Cardiac muscle cell (in vitro differentiated cells and primary cell): ENCODE measurements at places on chromosomes 4 and X. TPM values are rescaled to one million over a fixed set of nuclear protein-coding genes. Genes with fewer than 3 reads are reported as not detected.

DNA sequence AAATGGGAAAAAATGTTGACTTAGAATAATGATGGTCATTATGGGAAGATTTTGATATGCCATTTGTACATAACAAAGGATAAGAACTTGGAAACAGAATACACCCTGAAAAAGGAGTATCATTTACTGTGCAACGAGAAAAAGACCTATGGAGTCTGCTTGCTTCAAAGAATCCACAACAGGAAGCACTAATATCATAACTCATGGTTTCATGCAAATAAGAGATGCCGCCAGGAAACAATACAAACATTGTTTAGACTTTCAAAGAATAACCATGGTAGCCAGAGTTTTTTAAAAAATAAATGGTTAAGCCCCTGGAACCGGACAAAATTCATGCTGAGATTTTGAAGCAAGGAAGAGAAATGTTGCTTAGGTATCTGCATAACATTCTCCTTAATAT, 139.9 kb upstream of the ETNPPL start:
- no peak overlapping the region for H3K27ac ChIP-seq
- H3K4me3 ChIP-seq = no peak overlapping the region
- no peaks in the 10 kb centered on the region for H3K36me3 ChIP-seq

DNA sequence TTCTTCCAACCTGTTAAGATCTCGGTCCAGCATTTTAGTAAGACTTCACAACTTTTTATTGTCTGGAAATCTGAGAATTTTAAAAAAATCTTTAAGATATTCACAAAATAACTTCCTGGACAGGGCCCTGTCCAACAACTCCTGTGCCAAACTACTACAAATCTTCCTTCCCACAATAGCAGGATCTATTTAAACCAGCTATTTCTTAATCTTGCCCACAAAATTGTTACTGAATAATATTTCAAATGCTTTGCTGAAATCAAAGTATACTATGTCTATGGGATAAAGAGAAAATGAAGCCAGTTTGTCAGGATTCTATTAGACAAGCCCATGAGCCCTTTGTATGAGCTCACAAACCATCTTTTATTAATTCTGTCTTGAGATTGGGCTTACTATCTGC, 104.1 kb upstream of the DDIT4L start:
- H3K27me3 ChIP-seq = no peaks in the 10 kb centered on the region
- H3K27ac ChIP-seq = no peak overlapping the region
- no peaks in the 10 kb centered on the region for H3K36me3 ChIP-seq
- no peaks in the 10 kb centered on the region for H3K4me1 ChIP-seq

- no peaks in the 10 kb centered on the region for H3K36me3 ChIP-seq
- H3K27ac ChIP-seq = peak overlapping the region; percentile 91
- H3K4me1 ChIP-seq = peaks cover 20% of the 10 kb centered on the region
- DNase-seq = no peak
- no peaks in the 10 kb centered on the region for H3K27me3 ChIP-seq
Measured at GRCh38 chr4:88822034-88822789, 124.6 kb upstream of the NAP1L5 start.

CT45A1 gene
- not detected in 2 replicates for total RNA-seq

DNA sequence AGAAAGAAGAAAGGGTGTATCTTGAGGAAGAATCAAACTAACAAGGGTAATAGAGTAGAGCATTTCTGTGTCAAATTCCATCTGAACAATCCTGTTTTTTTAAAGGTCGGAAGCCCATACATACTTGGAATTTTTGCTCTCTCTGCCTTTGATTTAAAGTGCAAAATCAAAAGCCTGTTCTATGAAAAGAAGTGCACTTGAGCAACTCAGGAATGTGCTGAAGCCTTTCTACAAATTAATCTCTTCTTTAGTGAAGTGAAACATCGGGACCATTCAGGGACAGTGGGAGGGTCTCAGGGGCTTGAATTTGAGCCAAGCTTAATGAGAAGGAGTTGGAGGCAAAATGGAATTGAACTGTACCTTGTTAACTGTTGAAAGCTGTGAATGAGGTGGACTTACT, 1008.5 kb upstream of the LCORL start:
- peak; percentile 2 for DNase-seq
- peaks cover 14% of the 10 kb centered on the region for H3K4me1 ChIP-seq
- H3K36me3 ChIP-seq = no peaks in the 10 kb centered on the region
- no peak overlapping the region for H3K4me3 ChIP-seq
- peak overlapping the region; percentile 14 for H3K27ac ChIP-seq

- no peaks in the 10 kb centered on the region for H3K27me3 ChIP-seq
- H3K4me3 ChIP-seq = no peak overlapping the region
- H3K4me1 ChIP-seq = no peaks in the 10 kb centered on the region
Measured at GRCh38 chr4:154119317-154119716, 330.4 kb upstream of the SFRP2 start.

P2RY10 gene
- total RNA-seq = not detected in 2 replicates

DNA sequence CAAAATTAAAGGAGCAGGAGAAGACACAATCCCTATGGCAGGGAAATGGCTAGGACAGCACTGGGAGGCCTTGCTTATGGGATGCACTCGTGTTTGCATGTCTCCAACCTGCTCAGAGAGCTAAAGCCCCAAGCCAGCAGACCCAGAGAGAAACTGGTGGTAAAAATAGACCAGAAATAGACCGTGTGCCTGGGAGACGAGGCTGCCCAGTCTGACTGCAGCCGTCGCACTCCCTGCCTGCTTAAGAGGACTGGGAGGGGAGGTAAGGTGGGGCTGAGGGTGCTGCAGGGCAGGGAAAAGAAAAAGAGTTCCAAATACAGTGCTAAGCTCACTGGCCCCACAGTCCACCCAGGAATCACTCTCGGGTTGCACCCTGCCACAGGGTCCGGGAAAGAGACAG, 633.5 kb downstream of the BCOR start:
- DNase-seq = no peak
- peaks cover 10% of the 10 kb centered on the region for H3K4me1 ChIP-seq
- H3K36me3 ChIP-seq = no peaks in the 10 kb centered on the region

DNA sequence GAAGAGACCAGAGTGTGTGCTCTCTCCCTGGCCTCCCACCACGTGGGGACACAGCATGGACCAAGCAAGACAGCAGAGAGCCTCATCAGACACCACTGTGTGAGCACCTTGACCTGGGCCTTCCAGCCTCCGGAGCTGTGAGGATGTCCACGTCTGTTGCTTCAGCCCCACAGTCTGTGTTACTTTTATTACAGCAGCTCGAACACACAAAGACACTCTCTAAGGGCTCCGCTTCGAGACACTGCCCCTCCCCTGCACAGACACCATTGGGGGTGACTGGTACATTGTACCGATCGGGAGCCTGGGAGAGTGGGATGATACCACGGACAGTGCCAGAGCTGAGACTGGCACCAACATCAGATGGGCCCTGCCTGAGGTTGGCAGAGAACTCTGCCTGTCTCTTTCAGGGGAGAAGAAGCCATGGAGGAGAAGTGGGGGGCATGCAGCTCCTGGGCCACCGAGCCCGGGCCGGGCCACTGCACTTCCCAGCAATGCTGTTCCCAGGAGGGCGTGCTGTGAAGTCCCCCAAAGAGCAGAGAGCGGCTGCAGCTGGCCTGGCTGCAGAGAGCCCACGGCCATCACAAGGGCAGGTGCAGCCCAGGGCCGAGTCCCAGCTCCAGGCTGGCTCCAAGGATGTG, 48.1 kb upstream of the HMX1 start:
- no peak overlapping the region for H3K4me3 ChIP-seq
- peaks cover 32% of the 10 kb centered on the region for H3K27me3 ChIP-seq
- no peak overlapping the region for H3K27ac ChIP-seq
- no peaks in the 10 kb centered on the region for H3K36me3 ChIP-seq

GRCh38 chrX:151631822-151632221, 63.4 kb upstream of the PRRG3 start:
- H3K27ac ChIP-seq = no peak overlapping the region
- no peak for DNase-seq
- no peak overlapping the region for H3K4me3 ChIP-seq
- H3K4me1 ChIP-seq = no peaks in the 10 kb centered on the region
- no peaks in the 10 kb centered on the region for H3K27me3 ChIP-seq

- no peaks in the 10 kb centered on the region for H3K4me1 ChIP-seq
- no peak for DNase-seq
- H3K27me3 ChIP-seq = no peaks in the 10 kb centered on the region
- no peak overlapping the region for H3K27ac ChIP-seq
Measured at GRCh38 chr4:8501781-8502180, 61.2 kb downstream of the TRMT44 start.

SLC26A1 gene
- total RNA-seq = 0.25 and 0.77 TPM in 2 replicates

DNA sequence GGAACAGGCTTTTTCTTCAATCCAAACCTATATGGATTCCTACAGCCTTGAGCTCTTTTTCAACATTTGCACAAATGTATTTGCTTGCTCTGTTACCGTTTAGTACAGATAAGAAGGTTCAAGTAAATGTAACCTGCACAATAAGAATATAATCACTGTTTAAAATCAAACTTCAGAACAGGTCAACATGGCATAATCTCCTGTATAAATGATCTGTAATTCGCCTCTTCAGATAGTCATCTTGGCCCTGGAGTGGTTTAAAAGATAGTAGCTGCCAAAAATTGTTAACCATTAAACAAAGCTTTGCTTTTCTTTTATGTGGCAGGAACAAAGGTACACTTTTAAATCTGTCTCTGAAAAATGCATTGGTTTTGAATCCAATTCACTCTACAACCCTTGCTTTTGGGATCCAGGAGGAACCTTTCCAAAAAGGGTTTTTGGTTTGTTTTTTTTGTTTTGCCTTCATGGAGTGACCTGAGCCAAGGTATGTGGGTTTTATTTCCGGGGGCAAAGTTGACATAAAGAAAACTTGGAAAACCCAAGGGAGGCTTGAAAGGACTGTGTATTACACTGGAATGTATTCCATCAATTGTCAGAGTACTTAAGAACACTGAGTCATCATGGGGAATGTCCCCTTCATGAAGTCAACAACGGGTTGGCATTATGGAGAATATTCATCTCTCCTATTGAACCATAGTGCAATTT, 210.4 kb upstream of the HCCS start:
- no peaks in the 10 kb centered on the region for H3K36me3 ChIP-seq
- H3K4me3 ChIP-seq = no peak overlapping the region
- H3K27me3 ChIP-seq = no peaks in the 10 kb centered on the region
- DNase-seq = no peak

DNA sequence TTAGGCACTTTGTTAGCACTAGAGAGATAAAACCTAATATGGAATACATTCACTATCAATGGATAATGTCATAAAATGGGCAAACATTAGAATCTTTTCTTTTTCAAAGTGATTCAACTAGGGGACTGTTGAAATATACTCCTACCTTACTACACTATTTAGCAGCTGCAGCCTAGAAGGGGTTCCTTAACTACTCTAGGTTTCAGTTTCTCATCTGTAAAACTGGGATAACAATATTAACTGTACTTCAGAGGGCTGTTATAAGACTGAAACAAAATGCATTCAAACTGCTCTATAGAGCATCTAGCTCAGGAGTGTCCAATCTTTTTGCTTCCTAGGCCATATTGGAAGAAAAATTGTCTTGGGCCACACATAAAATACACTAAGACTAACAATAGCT, 147.4 kb downstream of the CDS1 start:
- no peak overlapping the region for H3K27ac ChIP-seq
- no peaks in the 10 kb centered on the region for H3K27me3 ChIP-seq

DNA sequence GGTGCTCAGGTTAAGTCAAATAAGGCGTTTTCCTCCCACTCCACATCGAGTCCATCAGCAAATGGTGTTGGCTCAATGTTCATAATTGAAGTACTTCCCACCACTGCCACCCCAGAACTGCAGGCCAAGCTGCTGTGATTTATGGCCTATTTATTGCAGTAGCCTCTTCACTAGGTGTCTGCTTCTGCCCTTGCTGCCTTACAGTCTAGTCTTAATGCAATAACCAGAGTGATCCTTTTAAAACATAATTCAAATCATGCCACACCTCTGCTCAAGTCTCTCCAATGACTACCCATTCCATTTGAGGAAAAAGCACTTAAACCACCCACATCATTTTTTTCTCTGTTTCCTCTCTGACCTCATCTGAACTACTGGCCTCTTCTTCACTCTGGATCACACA, 220.3 kb downstream of the KCNIP4 start:
- H3K27me3 ChIP-seq = no peaks in the 10 kb centered on the region
- no peak for DNase-seq
- H3K4me3 ChIP-seq = no peak overlapping the region
- no peaks in the 10 kb centered on the region for H3K36me3 ChIP-seq
- no peak overlapping the region for H3K27ac ChIP-seq
- H3K4me1 ChIP-seq = no peaks in the 10 kb centered on the region

DNA sequence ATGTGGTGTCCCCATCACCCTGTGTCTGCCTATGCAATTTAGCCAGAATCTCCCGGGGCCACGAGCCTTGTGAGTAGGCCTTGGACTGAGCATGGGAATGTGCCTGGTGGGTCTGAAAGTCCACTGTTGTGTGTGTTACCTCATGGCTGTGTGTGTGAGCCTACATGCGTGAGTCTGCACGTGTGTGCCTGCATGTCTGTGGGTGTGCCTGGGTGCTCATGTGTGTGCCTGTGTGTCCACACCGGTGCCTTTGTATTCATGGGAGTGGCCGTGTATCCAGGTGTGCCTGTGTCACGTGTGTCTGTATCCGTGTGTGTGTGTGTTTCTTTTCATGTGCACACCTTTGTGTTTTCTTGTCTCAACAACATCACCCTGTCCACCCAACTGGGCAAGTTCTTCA, 14.2 kb downstream of the ATP5ME start:
- no peak overlapping the region for H3K4me3 ChIP-seq
- DNase-seq = no peak
- H3K4me1 ChIP-seq = no peaks in the 10 kb centered on the region
- no peak overlapping the region for H3K27ac ChIP-seq
- no peaks in the 10 kb centered on the region for H3K27me3 ChIP-seq
- H3K36me3 ChIP-seq = no peaks in the 10 kb centered on the region

GRCh38 chr4:108165586-108165985, 3.1 kb downstream of the LEF1 start:
- H3K36me3 ChIP-seq = peaks cover 16% of the 10 kb centered on the region
- H3K27ac ChIP-seq = no peak overlapping the region
- peak overlapping the region; percentile 96 for H3K4me3 ChIP-seq
- peaks cover 7% of the 10 kb centered on the region for H3K4me1 ChIP-seq

TCP11X2 gene
- 0.24 TPM in 1 of 2 replicates, not detected in the other for total RNA-seq

PHEX gene
- 0.21 and 0.42 TPM in 2 replicates for total RNA-seq

TMSB15A gene
- 3.8 and 13.2 TPM in 2 replicates for total RNA-seq

DNA sequence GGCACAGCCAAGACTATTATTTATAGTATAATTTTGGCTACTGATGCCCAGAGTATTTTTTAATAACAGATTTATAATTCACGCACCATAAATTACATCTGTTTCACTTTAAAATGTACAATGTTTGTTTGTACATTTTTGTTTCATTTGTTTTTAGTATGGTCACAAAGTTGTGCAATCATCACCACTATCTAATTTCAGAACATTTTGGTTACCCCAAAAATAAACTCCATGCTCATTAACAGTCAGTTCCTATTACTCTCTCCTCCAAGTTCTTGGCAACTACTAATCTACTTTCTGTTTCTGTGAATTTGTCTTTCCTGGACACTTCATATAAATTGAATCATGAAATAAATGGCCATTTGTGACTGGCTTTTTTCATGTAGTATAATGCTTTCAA, 176.7 kb downstream of the SH3BGRL start:
- no peak for DNase-seq
- no peak overlapping the region for H3K27ac ChIP-seq
- H3K4me3 ChIP-seq = no peak overlapping the region
- H3K27me3 ChIP-seq = no peaks in the 10 kb centered on the region
- H3K4me1 ChIP-seq = no peaks in the 10 kb centered on the region

DNA sequence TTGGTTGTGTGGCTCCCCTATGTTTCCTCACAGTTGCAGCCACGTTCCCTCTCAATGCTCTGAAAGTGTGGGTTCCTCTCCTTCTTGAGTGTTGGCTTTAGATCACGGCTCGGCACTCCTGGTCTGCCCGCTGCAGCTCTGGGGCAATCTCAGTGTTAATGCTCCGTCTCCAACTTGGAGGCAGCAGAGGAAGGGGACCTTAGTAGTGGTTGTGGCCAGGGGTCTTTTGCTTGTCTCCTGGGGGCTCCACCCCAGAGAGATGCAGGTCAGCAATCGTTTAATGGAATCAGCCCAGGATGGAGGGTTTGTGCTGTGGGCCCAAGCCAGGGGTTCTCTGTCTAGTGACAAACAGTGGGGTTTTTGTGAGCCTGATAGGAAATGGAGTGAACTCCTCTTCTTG, 849.4 kb upstream of the DIAPH2 start:
- DNase-seq = no peak
- H3K4me1 ChIP-seq = no peaks in the 10 kb centered on the region
- no peak overlapping the region for H3K4me3 ChIP-seq
